Mucosa of gallbladder (tissue), 1 donor: ENCODE measurements at places on chromosomes 3 and 15. TPM values are rescaled to one million over a fixed set of nuclear protein-coding genes. Genes with fewer than 3 reads are reported as not detected.

The IL20RB gene
- total RNA-seq = 0.66 TPM

The ANKDD1A gene
- total RNA-seq = 3.5 TPM

The CDHR4 gene
- 0.09 TPM for total RNA-seq

The DUSP7 gene
- 20.4 TPM for total RNA-seq

The SEC22A gene
- 16.8 TPM for total RNA-seq

The DNASE1L3 gene
- 2.3 TPM for total RNA-seq

The DAPK2 gene
- total RNA-seq = 5.6 TPM

The GPR171 gene
- 2.0 TPM for total RNA-seq

The NRROS gene
- total RNA-seq = 6.4 TPM

- DNase-seq = no peak
These were observed 805 bp upstream of the TRPM7 start for GRCh38 chr15:50687302-50687902.

- no peak for DNase-seq
These were observed 597.9 kb downstream of the IGSF11 start for GRCh38 chr3:118436697-118437262.

- no peak for DNase-seq
These were observed 82.6 kb upstream of the PLXND1 start for GRCh38 chr3:129689036-129689435.

DNA sequence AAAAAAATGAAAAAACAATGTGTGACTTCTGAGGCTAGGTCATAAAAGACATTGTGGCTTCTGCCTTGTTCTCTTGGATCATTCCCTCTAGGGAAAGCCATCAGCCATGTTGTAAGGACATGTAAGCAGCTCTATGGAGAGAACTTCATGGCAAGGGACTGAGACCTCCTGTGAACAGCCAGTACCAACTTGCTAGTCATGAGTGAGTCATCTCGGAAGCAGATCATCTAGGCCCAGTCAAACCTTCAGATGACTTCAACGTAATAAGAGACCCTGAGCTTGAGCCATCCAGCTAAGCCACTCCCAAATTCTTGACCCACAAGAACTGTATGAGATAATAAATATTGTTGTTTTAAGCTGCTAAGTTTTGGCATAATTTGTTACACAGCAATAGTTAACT is 4.9 kb downstream of the MON1A start:
- no peak for DNase-seq

DNA sequence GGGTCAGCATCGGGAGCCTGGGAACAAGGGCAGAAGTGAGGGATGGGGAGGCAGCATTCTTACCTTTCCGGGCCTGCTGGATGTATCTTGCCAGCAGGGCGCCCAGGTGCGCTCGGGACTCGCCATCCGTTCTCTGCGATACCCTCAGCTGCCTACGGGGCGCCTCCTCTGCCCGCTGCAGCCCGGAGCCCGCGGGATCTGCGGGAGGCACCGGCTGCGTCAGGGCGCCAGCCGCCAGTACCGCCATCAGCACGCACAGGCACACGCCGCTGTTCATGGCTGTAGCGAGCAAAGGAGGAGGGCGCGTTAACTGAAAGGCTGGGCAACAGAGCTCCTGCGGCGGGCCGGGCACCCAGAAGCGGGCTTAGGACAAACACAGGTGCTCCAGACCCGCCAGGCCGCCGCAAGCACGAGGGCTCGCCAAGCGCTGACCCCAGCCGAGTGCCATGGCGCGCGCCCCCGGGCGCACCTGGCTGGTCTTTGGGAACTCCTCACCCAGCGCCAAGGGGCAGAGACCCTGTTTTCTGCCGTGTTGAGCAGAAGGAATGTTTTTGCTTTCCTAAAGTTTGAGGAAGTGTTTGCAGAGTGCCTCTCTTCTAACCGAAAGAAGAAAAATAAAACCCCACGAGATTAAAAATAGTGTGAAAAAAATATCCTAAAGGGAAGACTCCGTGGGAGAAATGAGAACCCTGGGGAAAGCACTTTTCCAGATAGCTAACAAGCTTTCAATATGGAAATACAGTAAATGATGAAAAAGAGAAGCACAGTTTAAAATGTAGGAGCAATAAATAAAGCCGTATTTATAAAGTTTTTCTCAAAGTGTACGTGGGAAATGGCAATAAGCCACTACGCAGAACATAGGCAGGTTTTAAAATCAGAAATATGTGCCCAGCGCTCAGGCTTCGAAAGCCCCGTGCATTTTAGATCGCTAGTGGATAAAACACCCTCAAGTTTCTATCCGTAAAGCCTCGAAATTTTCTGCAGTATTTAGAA is 2.3 kb downstream of the CCK start:
- no peak for DNase-seq

DNA sequence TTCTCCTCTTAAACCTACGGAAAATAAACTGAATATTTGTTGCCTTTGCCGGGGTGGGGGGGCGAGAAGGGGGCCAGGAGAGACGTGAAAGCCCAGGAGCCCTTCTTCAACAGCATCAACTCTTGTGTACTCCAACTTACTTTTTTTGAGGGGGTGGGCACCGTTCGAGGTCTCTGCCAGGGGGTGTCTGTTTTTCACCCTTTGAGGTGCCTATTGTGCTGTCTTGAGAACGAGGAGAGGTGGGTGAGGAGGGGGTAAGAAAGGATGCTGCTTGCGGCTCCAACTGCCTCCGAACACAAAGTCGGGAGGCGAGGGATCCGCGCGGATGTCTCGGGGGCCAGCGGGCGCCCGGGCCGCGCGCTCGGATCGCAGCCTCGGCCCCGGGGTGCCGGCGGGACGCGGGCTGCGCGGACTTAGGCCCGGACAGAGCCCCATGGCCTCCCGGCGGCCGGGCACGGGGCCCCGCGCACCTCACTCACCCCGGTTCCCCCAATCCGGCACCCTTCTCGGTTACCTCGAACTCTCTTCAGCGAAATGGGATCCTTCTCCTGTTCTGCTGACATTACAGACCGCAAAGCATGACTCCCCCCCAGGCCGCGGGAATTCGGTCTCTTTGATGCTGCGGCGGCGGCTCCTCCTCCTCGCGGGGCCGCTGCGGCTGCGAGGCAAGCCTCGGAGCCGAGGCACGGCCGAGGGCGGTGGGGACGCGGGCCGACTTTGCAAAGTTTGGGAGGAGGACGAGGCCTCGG is 650 bp downstream of the PYGO1 start:
- DNase-seq = no peak

DNA sequence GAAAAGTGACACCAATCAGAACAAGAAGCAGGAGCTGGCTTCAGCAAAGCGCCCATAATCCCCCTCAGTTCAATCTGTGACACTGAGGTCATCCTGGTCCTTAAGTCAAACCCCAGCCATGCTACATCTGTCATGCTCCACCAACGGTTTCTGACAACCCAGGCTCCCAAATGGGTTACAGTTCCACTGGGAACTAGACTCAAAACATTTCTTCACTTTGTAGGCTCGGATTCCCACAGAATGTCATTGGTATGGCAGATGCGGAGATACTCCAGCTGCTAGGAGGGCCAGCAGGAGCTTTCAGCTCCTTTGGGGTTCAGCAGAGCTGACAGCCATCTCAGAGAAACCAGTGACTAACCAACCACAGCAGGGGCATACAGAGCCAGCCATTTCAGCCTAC is 48.9 kb downstream of the SUMF1 start:
- DNase-seq = no peak

- DNase-seq = no peak
These were observed 29.9 kb downstream of the POLQ start for GRCh38 chr3:121515862-121516261.

- no peak for DNase-seq
These were observed 656.6 kb upstream of the NAALADL2 start for GRCh38 chr3:174202561-174202960.

GRCh38 chr3:8996681-8997121 is 33.4 kb upstream of the RAD18 start:
- peak; percentile 52 for DNase-seq

- no peak for DNase-seq
These were observed 123.6 kb upstream of the DPH6 start for GRCh38 chr15:35669432-35670045.

DNA sequence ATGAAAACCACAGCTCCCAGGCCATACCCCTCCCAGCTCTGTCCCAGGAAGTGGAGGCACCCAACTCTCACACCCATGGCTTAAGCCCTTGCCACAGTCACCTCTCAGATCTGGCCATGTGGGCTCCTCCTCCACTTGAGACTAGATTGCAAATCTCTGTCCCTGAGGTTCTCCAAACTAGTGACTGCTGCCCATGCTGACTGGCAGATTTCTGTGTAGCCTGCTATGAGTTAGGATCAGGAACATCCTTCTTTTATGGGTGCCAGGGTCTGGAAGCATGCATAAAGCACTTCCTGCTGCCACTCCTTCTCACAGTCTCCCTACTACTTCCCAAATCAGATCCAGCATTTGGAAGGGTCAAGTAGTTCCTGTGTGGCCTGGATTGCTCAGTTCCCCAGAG is 59.6 kb upstream of the GOLIM4 start:
- no peak for DNase-seq

DNA sequence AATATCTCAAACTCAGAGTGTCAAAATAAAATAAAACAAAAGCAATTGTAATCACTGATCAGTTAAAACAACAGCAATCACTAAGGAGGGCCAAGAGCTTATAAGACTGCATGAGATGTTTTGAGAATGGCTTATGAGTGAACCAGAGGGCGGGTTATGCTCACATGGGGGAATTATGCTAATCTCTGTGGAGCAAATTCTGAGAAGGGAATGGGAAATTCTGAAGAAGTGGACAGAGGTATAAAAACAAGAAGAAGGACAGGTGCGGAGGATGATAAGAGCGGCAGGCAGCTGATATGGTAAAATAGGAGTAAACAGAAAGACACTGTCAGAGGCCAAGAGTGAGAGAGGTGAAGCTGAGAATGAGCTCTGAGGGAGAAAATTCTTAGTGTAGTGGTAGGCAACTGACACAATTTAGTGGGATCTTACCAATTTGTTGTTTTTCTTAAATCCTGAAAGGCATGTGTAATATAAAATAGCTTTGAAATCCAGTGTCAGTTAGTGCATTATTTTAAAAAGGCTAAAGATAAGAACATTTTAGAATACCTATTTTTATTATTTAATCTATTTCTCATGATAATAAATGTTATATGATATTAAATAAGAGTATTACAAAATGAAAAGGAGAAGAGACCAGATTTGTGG is 133.8 kb downstream of the SPATA16 start:
- no peak for DNase-seq

DNA sequence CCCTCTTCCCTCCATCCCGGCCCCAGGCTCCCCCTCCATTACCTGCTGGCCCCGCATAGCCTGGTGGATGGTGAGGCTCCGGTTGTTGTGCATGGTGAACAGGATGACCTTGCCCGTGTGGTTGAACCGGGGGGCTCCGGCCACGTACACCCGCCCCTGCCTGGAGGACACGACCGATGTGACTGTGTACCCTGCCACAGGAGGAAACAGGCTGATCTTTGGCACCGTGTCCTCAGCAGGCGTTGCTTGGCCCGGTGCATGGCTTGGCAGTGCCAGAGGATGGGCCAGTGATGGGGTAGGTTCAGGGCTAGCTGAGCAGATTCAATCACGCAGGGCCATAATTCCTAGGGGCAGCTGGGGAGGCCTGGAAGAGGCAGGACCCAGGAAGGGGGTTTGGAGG is 58.1 kb downstream of the FEM1B start:
- DNase-seq = no peak

- no peak for DNase-seq
These were observed 82.3 kb downstream of the ST6GAL1 start for GRCh38 chr3:187012609-187013051.

DNA sequence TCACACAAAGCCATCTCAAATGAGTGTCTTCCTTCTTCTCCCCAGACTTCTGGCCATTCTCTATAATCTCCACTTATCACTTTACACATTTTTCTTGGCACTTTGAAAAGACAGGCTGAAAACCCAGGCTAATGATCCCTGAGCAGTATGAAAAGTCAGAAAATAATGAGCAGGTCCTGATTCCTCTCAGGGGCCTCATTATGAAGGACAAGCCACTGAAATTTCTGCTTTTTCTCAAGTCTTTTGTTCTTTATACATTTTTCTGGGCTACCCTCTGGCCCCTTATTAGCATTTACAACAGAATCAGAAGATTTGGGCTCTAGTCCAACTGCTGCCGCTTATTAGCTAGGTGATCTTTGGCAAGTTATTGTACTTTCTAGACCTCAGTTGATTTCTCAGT is 9.5 kb upstream of the ST6GAL1 start:
- DNase-seq = no peak

- DNase-seq = no peak
These were observed 99.0 kb downstream of the ZPLD1 start for GRCh38 chr3:102533784-102534183.

- DNase-seq = no peak
These were observed 280.5 kb downstream of the GAP43 start for GRCh38 chr3:115903843-115904242.

DNA sequence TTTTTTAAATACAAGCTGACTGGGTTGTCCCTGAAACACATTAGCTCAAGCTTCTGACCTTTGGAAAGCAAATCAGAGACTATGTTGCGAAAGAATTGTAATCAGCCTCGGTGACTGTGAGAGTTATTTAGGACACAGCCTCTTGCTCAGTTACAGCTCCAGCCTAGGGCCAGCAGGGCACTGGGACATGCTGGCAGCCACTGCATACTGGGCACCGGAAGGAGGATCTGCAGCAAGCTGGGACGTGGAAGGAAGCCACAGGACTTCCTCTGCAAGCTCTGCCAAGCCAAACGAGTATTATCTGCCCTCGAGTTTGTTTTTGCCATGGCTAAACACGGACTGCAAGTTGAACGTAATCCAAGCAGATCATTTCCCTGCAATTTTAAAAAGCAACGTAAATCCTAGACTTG is 24.4 kb upstream of the COPG1 start:
- peak; percentile 82 for DNase-seq

GRCh38 chr15:39115379-39116057 is 465.4 kb upstream of the THBS1 start:
- no peak for DNase-seq

GRCh38 chr3:147760085-147760484 is 350.9 kb downstream of the ZIC1 start:
- no peak for DNase-seq

- DNase-seq = no peak
These were observed 100.0 kb upstream of the C3orf80 start for GRCh38 chr3:160125258-160125657.

- no peak for DNase-seq
These were observed 408.9 kb upstream of the WNT5A start for GRCh38 chr3:55895897-55896566.

GRCh38 chr3:120129718-120130513 is 35.7 kb upstream of the GSK3B start:
- no peak for DNase-seq

- peak; percentile 60 for DNase-seq
These were observed at the start of gene RAB27A for GRCh38 chr15:55289746-55290527. TSS of gene RAB27A (minus strand) at chr15:55289813. CDS start at chr15:55234934, 54,879 bp downstream.

DNA sequence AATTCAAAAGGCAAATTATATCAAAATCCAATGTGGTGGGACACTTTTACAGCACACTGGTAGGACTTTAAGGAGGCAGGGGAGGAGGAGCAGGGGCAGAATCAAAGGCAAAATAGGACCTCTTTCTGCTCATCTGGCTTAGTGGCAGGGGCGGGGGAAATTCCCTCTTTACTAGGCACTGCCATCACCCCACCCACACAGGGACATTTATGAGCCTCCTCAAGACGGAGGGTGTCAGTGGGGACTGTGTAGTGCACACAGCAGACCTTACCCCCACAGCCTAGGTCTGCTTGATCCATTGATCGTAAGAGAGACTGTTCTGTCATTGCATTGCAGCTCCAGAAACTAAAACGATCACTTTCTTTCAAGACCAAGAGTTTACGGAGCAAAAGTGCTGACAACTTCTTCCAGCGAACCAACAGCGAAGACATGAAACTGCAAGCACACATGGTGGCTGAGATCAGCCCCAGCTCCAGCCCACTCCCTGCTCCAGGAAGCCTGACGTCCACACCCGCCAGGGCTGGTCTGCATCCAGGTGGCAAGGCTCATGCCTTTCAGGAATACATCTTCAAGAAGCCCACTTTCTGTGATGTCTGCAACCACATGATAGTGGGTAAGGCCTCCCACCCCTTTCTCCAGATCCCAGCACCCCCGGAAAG is 62.9 kb downstream of the STAC start:
- no peak for DNase-seq
